ENCODE measurements at places on chromosomes 2 and 18.

GRCh38 chr2:222730366-222730999 lies 59.0 kb downstream of the MOGAT1 start:
- DNase-seq: no peak

DNA sequence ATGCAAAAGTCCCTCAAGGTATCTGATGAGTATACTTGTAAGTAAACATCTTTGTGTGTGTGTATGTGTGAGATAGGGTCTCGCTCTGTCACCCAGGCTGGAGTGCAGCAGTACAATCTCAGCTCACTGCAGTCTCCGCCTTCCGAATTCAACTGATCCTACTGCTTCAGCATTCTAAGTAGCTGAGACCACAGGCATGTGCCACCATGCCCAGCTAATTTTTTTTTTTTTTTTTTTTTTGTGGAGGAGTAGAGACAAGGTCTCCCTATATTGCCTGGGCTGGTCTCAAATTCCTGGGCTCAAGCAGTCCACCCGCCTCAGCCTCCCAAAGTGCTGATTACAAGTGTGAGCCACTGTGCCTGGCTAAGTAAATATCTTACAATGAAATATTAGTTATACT lies 23.2 kb downstream of the ADAM17 start:
- DNase-seq: no peak

DNA sequence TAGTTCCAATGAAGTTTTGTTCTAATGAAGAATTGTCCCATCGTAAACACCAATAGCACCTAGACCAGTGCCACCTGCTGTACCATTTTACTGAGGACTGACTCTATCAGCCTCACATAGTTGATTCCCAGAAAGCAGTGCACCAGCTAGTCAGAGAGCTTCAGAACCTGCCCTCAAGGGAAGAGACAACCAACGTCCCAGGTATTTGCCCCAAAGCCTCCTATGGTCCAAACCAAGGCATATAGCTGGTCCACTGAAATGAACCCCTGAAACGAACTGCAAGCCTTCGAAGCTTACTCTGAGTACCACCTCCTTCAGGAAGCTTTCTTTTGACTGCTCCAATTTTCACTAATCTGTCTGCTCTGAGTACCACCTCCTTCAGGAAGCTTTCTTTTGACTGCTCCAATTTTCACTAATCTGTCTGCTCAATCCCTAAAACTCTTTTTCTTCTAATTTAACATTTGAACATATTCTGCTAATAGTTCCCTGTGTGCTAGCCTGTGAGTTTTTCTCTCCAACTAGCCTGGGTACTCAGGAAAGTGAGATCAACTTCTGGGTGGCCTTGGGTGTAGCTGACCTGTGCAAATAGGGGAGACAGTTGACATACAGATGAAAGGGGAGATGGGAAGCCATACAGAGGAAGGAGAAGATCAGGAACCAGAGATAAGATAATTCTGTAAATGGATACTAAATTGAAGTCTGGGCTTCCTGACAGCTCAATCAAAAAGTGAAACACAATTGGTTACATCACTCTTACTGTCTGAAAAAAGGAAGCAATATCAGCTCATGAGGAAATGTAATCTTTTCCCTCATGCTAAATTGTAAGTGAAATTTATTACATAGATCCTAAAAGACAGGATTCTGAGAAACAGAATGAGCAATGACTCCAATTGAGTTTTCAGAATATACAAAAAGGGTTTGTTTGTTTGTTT lies 33.5 kb upstream of the EML4 start:
- DNase-seq: no peak

GRCh38 chr2:240346753-240347372 lies 88.6 kb upstream of the GPC1 start:
- no peak for DNase-seq

- DNase-seq: no peak
Measured at GRCh38 chr2:206062724-206063123, 23.2 kb downstream of the INO80D start.

DNA sequence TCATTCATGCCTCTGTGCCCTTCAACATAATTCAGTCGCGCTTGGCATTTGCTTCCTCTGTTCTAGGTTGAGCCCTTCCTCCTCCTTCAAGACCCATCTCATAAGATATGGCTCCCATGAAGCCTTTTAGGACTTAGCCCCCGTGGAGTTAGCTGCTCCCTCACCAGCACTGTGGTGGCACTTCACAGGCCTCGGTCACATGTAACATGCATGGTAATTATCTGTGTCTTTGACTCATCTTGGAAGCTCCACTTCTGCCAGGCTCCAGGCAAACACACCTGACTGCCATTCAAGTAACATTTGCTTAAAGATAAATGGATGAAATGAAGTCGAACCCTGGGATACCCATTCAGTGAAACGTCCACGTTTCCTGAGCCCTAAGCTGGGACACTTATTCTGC lies 484.7 kb downstream of the EIPR1 start:
- DNase-seq: no peak

DNA sequence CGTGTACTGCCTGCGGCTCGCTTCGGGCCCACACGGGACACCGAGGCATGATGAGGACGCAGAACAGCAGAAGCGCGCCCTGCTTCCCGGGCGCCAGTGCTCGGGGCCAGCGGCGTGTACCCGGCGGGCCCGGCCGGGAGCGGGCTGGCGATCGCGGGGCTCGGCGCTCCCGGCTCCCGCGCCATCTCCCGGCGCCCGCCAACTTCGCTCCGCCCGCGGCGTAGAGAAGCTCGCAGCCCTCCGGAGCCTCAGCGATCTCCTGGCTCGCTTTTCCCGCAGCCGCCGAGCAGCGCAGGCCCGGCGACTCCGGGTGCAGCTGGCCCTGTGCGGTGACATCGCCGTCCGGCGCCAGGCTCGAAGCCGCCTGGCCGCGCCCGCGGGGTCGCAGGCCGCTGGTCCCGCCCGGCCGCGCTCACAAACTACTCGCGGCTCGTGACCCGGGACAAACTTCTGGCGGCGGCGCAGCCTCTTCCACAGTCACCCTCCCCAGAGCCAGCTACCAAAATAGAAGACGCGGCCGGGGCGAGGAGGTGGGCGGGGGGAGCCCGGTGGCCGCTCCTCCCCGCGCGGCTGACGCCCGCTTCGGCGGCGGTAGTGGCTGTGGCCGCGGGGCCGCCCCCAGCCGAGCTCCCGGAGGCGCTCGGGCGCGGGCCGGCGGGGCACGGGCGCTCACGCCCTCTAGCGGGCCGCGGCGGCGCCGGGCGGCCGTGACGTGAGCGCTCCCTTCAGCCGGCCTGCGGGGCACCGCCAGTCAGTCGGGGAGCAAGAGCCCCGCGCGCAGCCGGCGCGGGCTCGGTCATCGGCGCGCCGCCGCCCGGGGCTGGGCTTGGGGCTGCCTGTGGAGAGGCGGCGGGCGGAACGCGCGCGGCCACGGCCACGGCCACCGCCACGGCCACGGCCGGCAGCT lies at the start of gene PTPRM:
PTPRM (plus strand) TSS at position 750 of the 907 bp plus-strand sequence. CDS start 503 bp downstream, outside the sequence.
- DNase-seq: no peak

DNA sequence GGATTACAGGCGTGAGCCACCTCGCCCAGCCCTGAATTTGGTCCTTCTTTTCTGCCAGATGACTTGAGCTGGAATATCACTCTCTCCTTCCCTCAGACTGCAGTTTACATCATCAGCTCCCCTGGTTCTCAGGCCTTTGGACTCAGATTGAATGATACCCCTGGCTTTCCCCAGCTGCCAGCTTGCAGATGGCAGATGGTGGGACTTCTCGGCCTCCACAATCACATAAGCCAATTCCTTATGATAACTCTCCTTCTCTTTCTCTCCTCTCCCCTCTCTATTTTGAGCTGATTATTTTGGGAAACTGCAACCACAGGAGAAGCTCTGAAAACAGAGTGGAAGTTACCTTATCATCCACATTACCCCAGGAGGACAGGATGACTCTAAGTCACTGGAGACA lies 33.4 kb upstream of the ATP8B1 start:
- DNase-seq: no peak

DNA sequence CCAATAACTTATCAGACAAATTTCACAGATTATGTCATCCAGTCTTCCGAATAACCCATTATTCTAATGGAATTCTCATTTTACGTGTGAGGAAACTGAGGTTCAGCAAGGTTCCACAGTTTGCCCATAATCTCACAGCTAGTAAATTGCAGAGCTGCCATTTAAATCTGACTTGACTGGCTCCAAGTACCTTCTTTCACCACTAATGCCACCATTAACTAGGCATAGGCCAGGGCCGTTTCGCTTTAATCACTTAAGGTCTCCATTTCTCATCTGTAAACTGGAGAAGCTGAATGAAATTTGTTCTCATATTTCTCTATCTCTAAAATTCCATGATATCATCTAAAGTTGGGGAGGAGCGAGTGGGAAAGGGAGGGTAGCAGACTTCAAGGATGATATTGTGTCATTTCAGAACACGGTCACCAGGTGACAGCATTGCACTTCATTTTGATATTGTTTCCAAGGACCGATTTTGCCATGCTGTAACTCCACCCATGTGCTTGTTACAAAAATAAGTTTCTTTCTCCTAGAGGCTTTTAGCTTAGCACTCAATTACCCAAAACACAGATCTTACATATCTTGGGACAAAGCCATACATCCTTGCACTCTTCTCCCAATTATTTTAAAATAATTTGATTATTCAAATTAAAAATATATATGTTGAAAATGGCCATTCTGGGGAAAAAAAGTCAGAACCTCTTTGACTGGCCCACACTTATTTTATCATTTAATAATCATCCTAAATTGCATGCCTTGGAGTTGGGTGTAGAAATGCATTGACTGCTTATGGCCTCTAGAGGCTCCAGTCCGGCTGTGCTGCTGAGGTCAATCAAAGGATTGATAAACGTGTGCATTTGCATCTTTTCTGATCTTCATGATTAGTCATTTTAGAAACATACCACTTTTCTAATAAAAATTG lies 123.8 kb downstream of the AKAIN1 start:
- DNase-seq: no peak

All from activated gamma-delta T cell treated with Interleukin-2 at 50 U/mL for 16 hours (primary cell).